EL (cell line): ENCODE measurements at places on chromosomes 2 and 18.
A peak's percentile ranks its signal among the peaks of the same experiment; 100 is the strongest.

GRCh38 chr2:101107241-101107640 lies 43.9 kb downstream of the TBC1D8 start:
- DNase-seq, result no peak

DNA sequence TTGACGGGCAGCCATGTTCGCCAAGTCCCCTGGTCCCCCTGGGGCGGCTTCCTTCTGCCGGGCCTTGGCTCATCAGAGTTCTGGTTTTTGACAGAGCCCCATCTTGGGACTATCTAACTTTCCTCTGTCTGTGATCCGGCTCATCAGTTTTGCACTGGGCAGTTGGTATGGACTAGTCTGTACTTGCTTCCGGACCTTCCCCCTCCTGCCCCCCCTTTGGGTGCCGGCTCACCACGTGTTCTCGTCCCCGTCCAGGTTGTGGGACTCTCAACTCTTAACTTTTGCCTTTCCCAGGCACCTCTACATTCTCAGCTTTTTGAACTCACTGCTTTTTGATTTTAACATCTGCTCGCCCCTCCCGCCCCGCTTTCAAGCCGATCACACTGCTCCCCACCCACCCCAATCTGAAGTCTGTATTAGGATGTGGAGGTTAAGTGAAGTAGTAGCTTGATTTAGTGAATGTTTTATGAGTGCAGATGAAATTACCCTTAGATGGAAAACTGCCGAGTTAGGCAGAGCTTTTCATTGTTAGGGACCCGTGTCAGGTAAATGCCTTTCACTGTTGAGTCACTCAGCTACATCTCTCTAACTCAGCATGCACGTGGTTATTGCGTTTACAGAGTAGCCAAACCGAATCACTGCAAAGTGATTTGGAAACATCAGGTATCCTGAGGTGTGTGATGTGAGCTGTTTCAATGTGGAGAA lies 874 bp downstream of the WDR43 start:
- peak; percentile 42 for DNase-seq

GRCh38 chr2:147553775-147554271 lies 291.0 kb upstream of the ACVR2A start:
- no peak for DNase-seq

- no peak for DNase-seq
Observed at GRCh38 chr18:36814994-36815393, 13.8 kb downstream of the TPGS2 start.

DNA sequence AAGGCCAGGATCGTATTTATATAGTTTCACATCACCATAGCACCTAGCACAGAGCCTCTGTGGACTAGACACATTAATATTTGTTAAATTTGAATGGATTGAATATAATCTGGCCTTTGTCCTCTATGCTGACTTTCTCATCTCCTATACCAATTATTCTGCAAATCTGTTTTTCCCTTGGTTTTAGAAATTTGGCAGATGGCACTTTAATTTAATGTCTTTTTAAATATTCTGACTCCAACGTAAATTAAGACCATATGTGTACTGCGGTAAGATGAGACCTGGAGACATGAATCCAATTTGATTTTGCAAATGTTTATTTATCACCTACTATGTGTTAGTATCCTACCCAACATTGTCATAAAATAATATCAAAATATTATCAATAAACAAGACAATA lies 1281.9 kb upstream of the PIK3C3 start:
- DNase-seq, result no peak

DNA sequence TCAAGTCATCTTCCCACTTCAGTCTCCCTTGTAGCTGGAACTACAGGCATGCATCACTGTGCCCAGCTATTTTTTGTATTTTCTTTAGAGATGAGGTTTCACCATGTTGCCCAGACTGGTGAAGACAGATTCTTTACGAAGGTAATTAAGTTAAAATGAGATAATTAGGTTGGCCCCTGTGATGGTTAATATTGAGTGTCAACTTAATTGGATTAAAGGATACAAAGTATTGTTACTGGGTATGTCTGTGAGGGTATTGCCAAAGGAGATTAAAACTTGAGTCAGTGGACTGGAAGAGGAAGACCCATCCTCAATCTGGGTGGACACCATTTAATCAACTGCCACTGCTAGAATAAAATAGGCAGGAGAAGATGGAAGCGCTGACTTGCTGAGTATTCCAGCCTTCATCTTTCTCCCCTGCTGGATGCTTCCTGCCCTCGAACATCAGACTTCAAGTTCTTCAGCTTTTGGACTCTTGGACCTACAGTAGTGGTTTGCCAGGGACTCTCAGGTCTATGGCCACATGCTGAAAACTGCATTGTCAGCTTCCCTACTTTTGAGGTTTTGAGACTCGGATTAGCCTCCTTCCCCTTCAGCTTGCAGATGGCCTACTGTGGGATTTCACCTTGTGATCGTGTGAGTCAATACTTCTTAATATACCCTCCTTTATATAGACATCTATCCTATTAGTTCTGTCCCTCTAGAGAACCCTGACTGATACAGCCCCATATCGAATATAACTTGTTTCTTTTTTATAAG lies 269.1 kb downstream of the TMX3 start:
- no peak for DNase-seq

GRCh38 chr2:45117383-45117782 lies 108.1 kb upstream of the SIX2 start:
- DNase-seq, result no peak

- no peak for DNase-seq
Observed at GRCh38 chr2:10245021-10245420, 57.7 kb upstream of the HPCAL1 start.

- DNase-seq, result no peak
Observed at GRCh38 chr2:113173542-113174375, at the start of gene PSD4. Gene PSD4, plus strand, starts transcription at chr2:113173971. Its CDS starts 8,486 bp downstream, at chr2:113182457.

DNA sequence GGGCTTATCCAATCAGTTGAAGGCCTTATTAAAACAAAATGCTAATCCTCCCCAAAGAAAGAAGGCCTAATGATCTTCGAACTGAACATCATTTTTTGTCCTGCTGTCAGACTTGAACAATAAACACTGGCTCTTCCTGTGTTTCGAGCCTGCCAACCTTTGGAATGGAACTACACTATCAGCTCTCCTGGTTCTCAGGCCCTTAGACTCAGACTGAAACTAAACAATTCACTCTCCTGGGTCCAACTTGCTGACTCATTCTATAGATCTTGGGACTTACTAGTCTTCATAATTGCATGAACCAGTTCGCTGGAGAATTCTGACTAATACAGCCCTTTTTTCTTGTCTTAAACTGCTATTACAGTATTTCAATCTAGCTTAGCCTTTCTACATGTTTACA lies 235.2 kb downstream of the LNPK start:
- DNase-seq, result peak; percentile 42

DNA sequence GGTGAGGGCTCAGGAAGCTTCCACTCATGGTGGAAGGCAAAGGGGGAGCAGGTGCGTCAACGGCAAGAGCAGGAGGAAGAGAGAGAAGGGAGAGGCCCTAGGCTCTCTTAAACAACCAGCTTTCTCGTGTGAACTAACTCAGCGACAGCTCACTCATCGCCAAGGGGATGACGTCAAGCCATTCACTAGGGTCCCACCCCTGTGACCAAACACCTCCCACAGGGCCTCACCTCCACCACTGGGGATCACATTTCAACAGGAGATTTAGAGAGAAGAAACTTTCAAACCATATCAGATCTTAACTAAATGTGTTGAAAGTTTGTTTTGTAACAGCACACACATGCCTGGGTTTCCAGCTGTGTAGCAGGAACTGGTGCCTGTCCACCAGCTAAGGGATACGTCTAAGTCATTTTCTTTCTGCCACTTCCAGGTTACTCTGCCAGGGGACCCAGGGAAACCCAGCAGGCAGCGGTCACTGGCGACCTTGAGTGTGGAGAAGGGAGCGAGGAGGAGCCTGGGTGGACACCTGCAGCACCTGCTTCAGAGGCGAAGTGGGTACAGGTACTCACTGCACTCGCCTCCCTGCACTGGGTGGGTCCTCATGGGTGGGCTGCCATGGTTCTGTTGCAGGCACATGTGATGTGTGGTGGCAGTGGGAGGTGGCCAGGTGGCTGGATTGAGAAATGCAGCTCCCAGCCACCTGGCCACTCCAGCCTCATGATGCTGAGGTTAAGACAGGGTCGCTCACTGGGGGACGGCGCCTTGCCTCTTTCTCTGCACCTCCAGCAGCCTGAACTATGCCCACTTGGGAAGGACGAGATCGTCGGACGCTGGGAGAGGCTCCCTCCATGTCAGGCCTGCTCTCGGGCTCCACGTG lies 8.4 kb upstream of the GPC1 start:
- peak; percentile 24 for DNase-seq

DNA sequence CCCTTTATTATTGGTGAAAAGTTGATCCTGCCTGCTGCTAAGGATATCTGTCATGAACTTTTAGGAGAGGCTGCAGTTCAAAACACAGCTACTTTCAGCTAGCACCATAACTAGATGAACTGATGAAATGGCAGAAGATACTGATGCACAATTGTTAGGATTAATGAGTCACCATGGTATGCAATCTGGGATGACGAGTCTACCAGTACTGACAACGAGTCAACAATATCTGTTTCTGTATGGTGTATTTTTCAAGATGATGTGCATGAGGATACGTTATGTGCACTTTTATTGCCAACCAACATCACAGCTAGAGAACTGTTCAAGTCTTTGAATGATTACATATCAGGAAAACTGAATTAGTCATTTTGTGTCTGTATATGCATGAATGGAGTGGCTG lies 68.7 kb downstream of the NETO1 start:
- no peak for DNase-seq

DNA sequence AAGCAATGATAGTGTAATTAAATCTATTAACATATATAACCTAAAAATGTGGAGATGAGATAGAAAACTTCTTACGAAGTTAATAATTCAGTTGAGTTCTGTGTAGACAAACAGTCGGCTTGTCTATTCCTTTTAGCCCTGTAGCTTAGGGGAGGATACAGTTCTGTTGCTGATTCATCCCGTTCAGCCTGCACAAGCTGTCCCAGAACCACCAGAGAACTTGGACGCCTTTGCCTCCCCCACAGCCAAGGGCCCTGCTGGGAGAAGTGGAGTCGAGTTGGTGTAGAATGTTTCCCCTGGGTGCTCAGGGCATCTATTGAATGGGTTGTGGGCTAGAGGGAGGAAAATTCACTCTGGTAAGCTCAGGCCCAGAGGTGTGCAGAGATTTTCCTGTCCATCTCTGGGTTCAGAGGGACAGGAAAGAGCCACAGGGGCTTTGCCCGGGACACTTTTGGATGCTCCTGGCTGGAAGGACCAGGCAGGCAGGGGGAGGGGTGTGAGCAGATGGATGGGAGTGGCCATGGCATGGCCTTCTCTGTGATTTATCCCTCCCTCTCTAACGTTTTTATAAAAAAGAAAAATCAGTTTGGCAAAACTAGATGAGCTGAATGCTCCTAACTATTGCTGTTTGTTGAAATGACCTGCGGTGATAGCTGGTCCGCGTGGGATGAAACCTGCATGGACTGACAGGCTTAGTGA lies 42.8 kb upstream of the GALR1 start:
- peak; percentile 71 for DNase-seq
